Activated CD4-positive, alpha-beta T cell treated with anti-CD3 and anti-CD28 coated beads, Interleukin-2, amount 50 U/mL, for 48 hours (primary cell): ENCODE measurements at places on chromosomes 13 and 19.
A peak's percentile ranks its signal among the peaks of the same experiment; 100 is the strongest.

DNA sequence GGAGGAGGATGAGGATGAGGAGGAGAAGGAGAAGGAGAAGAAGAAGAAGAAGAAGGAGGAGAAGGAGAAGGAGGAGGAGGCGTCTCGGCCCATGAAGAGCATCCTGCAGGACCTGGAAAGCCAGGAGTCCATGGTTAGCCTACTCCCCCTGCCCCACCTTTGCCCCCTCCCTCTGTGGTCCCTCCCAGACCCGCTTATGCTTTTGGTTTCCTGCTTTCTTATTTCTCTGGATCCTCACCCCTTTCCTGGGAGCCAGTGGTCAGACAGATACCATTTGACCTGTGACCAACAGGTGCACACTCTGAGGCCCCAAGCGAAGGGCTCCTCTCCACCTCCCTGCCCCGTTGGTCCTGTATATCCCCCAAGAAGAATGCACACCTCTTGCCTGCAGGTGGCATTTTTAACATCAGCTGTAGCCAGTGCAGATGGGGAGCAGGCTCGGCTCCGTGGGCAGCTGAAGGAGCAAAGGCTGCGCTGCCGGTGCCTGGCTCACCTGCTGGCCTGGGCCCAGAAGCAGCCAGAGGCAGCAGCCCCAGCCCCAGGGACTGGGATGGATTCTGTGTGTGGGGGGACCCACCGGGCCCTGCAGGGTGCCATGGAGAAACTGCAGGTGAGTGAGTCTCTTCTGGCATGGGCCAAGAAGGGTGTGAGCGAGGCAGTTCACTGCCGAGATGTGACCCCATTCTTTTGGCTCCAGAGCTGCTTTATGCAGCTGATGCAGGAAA lies 32.1 kb upstream of the ZNF492 start:
- no peak for DNase-seq

DNA sequence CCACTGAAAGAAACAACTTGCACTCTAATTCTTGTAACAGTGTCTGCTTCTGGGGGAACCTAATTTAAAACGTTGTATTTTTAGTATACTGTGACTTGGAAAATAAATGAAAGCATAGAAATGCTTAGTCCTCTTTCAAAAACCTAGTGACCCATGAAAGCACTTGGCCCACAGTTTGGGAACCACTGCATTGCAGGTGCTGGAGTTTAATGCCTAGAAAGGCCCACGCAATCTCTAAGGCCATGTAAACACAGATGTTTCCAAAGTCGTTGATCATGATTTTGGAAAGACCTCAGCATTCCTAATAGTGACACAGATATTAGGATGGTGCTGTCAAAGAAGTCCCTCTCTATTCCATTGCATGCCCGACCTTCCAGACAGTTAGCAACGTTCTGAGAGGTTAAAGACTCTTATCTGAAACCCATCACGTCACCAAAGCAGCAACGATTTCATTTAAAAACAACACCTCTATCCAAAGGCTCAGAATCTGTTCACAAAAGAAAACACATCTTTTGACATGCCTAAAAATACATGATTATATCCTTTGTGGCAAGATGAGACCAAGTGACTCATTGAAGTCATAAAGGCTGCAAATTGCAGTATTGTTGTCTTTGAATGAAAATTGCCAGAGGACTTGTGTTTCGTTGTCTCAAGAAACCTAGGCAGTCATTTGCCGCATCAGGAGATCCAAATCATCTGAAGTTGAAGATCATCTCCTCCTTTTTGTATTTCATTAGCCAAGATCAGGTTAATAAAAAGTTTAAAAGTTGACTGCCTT lies 328.0 kb upstream of the ZNF507 start:
- DNase-seq = no peak

DNA sequence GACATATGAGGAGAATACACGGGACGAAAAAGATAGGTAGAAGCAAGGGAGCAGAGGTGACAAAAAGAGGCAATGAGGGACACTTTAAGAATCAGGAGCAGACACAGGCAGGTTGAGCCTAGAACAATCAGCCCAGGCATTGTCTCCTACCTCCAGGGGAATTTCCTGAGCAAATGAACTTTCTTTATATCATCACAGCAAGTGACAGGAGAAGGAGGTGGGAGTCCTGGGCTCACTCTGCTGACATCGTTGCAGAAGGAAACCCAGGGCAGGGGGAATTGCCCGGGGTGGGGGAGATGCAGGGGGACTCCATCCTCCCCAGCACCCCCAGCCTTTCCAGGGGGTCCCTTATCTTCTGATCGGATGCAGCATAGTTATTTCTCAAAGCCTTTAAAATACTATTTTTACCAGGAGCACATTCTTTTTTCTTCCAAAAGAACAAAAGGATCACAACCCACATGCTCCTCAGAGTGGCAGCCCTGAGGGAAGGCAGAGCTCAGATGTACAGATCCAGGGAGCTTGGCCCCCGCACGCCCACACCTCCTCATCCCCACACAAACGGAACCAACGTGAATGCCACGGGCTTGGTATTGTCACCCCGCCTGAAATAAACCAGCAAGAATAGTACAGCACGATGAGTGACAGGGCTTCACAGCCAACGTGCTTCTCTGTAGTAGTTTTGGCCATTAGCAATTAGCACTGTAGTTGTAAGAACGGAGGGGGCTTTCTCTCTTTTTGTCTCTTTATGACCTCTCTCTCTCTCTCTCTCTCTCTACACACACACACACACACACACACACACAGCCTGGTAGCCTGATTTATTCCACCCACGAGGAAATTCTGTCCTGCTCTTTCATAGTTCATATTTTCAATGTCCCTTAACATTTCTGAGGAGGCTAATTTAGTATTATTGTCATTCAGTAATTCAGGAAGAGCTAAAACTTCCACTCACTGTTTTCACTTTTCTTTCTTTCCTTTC lies 169.5 kb upstream of the UBL3 start:
- DNase-seq = no peak

GRCh38 chr19:7902796-7903243 lies 857 bp upstream of the MAP2K7 start:
- DNase-seq = no peak

DNA sequence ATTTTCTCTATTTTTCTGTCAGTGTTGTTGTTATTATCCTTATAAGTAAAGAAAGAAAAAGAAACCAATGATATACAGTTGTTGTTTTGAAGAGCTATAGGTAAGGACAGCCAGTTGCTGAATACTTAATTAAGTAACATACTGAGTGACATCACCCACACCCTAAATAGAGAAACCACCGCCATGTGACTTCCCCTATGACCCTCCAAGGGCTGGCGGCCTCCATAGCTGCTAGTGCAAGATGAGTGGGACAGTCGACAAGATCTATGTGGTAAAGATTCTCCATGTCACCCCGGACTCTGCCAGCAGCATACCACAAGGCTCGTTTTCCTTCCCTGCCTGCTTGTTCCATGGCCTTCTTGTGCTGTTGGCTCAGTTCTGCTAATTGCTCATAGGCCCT lies 221.1 kb downstream of the DNAJC15 start:
- DNase-seq = no peak

DNA sequence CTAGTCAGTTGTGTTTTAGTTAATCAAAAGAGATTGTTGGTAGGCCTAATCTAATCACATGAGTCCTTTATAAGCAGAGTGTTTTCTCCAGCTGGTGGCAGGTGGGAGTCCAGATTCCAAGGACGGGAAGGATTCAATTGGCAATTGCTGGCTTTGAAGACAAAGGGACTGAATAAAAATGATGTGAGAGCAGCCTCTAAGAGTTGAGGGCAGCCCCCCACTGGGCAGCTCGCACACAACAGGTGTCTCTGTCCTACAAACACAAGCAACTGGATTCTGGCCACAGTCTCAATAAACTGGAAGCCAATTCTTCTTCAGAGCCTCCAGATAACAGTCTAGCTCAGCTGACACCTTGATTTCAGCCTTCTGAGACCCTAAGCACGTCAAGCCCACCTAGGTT lies 915.2 kb downstream of the PCDH9 start:
- no peak for DNase-seq

- peak; percentile 75 for DNase-seq
Measured at GRCh38 chr19:42253245-42254088, 1.5 kb downstream of the ERF start.
